ENCODE measurements at places on chromosomes 13 and 19. TPM values are rescaled to one million over a fixed set of nuclear protein-coding genes. Genes with fewer than 3 reads are reported as not detected.
A peak's percentile ranks its signal among the peaks of the same experiment; 100 is the strongest.

The CAMSAP3 gene
- total RNA-seq, result 0.26 TPM

The CEACAM16 gene
- not detected for total RNA-seq

The TMEM150B gene
- not detected for total RNA-seq

DNA sequence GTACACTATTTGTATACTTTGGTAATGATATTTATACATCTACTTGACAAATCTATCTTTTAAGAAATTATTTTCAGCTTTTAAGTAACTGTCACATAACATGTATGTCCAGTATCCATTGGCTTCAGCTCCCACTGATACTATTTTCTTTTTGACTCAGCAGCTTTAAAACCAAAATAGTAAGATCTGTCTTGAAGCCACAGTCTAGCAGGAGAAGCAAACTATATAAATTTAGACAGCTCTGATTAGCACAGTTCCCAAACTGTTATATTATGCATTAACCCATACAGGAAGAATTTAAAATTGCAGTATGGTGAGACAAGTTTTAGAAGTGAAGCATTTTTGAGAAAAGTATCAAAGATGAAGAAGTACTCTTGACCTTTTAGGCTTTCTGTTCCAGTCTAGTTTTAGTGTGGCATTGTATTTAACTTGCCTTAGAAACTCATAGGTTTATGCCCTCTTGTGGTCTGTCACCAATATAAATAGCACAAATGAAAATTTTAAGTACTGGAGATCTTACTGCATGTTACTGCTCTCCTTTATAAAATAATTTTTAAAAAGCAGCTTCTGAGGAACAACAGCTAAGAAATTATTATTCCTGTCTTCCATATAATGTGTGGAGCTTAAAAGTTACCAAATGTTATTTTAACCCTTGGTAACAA is 24.7 kb downstream of the URI1 start:
- DNase-seq, result no peak
- H3K27me3 ChIP-seq, result no peaks in the 10 kb centered on the region
- no peak overlapping the region for H3K27ac ChIP-seq
- H3K4me1 ChIP-seq, result peaks cover 40% of the 10 kb centered on the region
- H3K4me3 ChIP-seq, result no peak overlapping the region
- H3K36me3 ChIP-seq, result no peaks in the 10 kb centered on the region

GRCh38 chr19:582497-583197 is 7.0 kb upstream of the HCN2 start:
- no peak for DNase-seq
- H3K36me3 ChIP-seq, result peaks cover 51% of the 10 kb centered on the region
- H3K4me3 ChIP-seq, result no peak overlapping the region
- H3K27me3 ChIP-seq, result no peaks in the 10 kb centered on the region
- H3K27ac ChIP-seq, result no peak overlapping the region
- H3K4me1 ChIP-seq, result peaks cover 37% of the 10 kb centered on the region

The PRKCG gene
- not detected for total RNA-seq

- no peaks in the 10 kb centered on the region for H3K4me1 ChIP-seq
- peak overlapping the region; percentile 36 for H3K4me3 ChIP-seq
These were observed 11.3 kb downstream of the EPS8L1 start for GRCh38 chr19:55086730-55087541.

DNA sequence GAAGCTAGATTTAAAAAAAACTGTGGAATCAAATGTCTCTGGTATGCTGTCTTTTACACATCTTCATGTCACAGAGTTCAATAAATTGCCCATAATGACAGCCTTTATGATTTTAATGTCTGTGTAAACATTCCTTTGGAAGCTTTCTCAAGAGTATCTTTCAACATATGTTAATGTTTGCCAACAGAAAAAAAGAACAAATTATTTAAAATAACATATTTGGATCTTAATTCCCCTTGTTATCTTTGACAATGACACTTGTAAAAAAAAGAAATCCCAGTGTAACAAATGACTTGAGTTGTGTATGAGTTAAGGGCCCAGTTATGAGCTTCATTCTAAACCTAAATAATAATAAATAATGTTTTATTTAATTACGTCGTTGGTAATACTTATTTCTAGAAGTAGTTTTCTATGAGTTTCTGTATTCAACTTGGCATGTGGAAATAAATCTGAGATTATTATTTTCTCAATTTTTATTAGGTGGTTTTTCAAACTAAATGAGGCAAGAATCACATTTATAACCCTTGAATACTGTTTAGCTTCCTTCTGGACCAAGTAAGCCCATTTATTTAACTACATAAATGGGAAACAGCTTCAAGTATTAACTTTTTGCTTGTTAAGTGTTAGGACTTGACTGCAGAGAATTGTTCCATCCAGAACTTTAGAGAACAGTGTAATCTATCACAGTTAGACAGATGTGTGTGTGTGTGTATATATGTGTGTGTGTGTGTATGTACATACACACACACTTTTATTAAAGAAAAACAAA is 182.1 kb downstream of the POSTN start:
- H3K27ac ChIP-seq, result no peak overlapping the region
- H3K27me3 ChIP-seq, result no peaks in the 10 kb centered on the region
- H3K4me3 ChIP-seq, result no peak overlapping the region
- H3K4me1 ChIP-seq, result no peaks in the 10 kb centered on the region
- DNase-seq, result no peak
- H3K36me3 ChIP-seq, result no peaks in the 10 kb centered on the region

GRCh38 chr19:6579450-6580178 is 11.3 kb downstream of the CD70 start:
- H3K4me1 ChIP-seq, result no peaks in the 10 kb centered on the region
- H3K27me3 ChIP-seq, result no peaks in the 10 kb centered on the region
- no peak overlapping the region for H3K27ac ChIP-seq
- H3K4me3 ChIP-seq, result no peak overlapping the region
- no peaks in the 10 kb centered on the region for H3K36me3 ChIP-seq

All from right atrium auricular region (tissue), 2 donors.